ENCODE measurements at places on chromosomes 7 and 10.

GRCh38 chr10:43322769-43323168 lies 48.7 kb upstream of the FXYD4 start:
- DNase-seq = peak; percentile 94

DNA sequence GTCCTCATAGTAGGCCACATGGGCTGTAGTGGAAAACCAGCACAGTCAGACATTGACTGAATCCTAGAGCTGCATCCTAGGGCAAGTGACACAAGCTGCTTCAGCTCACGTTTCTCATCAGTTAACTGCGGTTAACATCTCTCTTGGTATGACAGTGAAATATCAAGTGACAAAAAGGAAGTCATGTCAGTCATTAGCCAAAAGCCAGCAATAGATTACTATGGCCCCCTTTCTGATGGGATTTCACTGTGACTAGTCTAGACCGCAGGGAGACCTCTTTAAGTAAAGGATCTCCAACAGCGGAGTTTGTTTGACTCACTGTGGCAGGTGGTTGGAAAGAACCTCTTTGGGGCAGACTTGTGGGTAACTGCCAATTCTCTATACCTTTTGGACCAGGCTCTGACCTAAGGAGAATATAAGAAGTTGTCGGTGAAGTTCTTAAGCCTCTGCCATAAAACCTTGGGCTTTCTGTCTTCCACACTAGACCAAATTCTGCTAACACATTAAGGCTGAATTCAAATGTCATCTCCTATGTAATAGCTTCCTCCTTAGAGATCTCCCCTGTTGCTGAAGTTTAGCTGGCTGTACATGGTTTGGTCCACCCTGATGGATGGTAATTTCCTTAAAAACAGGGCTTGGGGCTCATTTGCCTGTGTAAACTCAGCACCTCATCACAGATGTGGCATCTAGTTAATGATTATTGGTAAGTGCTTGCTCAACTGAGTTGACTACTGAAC lies 115.3 kb downstream of the SGMS1 start:
- DNase-seq = no peak

- no peak for DNase-seq
These were observed 95.3 kb downstream of the ZNF22 start for GRCh38 chr10:45096001-45096400.

DNA sequence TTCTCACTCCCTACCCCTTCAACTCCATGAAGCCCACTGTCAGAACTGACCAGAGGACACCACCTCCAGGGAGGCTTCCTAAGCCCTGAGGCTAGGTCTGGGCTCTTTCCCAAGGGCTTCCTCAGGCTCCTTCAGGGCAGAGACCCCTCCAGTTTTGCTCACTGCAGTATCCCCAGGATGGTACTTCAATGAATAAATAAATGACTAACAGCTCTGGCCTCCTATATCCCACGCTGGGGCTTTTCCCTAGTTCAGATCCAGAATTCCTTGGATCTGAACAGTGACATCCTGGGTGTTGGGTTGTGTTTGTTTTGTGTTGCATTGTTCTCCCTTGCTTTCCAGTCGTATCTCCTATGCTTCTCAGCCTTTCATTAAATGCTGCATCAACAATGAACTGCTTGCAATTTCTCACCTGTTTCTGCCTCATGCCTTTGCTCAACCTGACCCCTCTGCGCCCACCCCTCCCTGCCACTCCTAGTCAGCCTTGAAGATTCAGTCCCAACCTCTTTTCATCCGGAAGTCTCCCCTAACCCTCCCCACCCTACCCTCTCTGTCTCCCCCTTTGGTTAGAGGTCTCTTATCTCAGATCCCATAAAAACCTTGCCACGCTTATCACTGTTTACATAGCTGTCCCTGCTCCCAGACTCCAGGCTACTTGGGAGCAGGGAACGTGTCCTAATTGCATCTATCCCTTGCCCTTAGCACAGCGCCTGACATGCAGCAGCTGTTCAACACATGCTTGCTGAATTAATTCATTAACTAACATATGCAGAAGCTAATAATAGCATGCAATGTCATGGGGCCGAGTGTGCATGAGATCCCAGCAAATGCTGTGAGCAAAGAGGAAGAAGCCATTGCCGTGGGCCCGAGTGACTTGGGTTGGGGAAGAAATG lies 41.7 kb downstream of the PPP1R3C start:
- no peak for DNase-seq

- DNase-seq = no peak
These were observed 73.9 kb downstream of the GRID1 start for GRCh38 chr10:86292462-86293395.

DNA sequence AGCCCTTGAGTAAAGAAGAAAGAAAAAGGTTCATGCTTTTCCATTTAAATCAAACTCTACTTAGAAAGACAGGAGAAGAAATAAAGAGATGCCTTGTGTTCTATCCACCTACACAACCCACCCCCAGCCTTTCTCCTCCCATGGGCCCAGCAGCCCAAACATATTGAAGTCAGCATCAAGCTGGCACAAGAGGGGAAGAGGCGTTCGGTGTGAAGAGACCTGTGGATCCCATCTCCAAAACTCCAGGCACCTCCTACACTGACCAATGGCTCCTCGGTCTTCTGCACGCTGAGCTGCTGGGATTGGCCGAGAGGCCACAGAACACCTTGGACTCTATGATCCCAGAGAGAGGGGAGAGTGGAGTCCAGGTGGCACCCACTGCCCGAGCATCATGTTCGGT lies 66.0 kb upstream of the CELF2 start:
- DNase-seq = no peak

- no peak for DNase-seq
These were observed 34.5 kb downstream of the RTKN2 start for GRCh38 chr10:62234077-62234605.

GRCh38 chr10:91909117-91909677 lies at the start of gene FGFBP3:
TSS of gene FGFBP3 (minus strand) at chr10:91909486. CDS start at chr10:91908969, 517 bp downstream.
- DNase-seq = no peak

DNA sequence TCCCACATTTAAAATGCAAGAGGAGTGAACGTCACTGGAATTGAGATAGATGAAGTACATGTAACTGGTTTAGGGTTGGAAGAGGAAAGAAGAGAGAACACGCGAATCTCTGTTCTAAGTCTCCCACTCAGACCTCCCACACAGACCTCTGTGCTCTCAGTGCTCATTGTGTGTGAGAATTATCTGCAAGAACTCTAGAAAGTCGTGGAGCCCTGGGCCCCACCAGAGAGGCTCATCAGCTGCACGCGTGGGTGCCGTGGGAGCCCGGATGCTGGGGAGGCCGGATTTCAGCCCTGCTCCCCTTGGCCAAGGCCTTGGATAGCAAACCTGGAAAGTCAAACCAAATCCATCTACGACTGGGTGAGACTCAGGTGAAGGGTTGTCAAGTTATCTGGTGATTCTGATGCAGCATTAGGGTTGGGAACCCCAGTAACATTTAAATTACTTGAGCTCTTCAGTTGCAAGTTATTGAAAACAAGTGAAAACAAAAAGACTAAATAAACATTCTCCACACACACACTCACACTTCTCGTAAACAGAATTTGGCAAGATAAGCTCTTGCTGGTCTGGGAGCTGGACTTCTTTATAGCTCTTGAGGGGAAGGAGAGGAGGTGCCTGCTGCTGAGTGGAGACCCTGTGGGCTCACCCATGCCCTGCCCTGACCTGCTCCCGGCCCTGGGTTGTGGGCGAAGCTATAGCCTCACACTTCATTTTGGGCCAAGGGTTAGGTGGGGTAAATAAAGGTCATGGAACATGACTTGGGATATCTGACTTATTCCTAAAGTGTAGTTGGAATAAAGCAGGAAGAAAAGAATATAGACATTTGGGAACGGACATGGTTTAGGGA lies 250.3 kb downstream of the ADARB2 start:
- no peak for DNase-seq

DNA sequence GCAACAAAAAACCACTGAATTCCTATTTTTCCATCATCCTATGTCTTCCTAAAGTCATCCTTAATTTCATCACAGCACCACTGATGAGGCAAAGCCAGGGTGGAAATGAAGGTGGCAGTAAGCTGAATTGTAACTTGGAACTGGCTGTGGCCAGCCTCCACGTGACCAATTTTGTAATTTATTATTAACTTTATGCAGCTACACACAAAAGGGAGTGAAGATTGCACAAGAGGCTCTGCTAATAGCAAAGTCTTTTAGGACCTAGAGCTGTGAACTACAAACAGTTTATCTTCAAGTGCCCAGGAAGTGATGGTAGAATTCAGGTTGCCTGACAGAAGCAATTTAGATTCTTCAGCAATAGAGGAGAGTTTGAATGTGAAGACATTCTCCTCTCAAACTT lies 176.4 kb downstream of the CCDC71L start:
- no peak for DNase-seq

DNA sequence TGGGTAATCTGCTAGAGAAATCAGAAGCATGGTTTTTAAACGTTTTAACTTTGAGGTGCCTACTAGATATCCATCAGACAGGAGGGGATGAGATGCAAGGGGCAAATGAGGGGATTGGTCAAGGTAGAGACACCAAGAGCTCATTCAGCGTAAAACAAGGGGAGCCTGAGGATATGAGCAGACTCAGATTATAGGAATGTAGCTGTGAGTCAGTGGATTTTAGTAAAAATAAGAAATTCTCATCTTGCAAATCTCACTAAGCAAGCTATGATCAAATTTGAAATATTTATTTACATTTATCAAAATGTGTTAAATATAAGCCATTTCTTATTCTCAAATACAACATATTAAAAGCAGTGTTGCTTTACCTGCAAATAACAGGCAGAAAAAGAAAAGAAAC lies 21.4 kb upstream of the TFEC start:
- no peak for DNase-seq

- peak; percentile 97 for DNase-seq
These were observed at the start of gene TRIP6 for GRCh38 chr7:100867040-100867775. TSS of gene TRIP6 (plus strand) at chr7:100867387. CDS start at chr7:100867498, 111 bp downstream.

GRCh38 chr7:156504687-156505545 lies 135.7 kb upstream of the RNF32 start:
- DNase-seq = peak; percentile 90
